ENCODE measurements at places on chromosomes 12 and 14. TPM values are rescaled to one million over a fixed set of nuclear protein-coding genes. Genes with fewer than 3 reads are reported as not detected.

Gene DEPDC4
- total RNA-seq, result 0.40 TPM

Gene BTBD7
- total RNA-seq, result 25.5 TPM

Gene RAD51B
- total RNA-seq, result 3.2 TPM

GRCh38 chr12:126667339-126667738 lies 1599.6 kb upstream of the TMEM132C start:
- DNase-seq, result no peak

- DNase-seq, result no peak
Observed at GRCh38 chr12:132720606-132721345, 10.1 kb downstream of the PGAM5 start.

DNA sequence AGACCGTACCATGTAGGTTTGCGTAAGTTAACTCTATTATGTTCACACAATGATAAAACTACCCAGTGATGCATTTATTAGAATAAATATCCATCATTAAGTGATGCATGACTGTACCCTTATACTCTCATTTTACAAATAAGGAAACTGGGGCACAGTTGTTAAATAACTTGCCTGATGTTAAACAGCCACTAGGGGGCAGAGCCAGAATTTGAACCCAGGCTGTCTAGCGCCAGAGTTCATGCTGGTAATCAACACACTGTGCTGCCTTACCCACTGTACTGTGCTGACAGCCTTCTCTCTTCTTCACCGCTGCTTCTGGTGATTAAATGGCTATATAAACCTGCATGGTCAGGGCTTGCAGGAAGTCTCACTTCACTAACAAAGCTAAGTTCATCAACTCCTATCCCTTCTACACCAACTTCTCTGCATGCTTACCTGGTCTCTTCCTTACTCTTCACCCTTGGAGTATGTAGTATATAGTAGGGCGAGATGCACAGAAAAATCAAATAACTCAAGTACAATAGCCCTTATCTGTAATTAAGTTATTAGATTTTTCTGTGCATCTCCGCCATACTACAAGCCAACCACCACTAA lies 43.6 kb upstream of the APPL2 start:
- DNase-seq, result no peak

Gene TMEM253
- total RNA-seq, result 0.20 TPM

Gene TOMM20L
- total RNA-seq, result not detected

DNA sequence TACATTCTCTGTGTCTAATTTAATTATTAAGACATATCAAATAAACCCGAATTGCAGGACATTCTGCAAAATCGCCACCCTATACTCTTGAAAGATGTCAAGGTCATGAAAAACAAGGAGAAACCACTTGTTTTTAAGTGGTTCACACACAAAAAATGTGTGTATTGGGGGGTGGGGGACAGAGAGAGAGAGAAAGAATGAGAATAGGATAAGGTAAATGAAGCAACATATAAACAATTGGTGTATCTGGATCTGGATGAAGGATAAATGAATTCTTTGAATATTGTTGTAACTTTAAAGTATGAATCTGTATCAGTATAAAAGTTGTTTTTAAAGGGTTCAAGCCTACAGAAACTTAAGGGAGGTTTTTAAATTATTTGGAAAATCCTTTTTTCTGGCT lies 72.1 kb downstream of the ARID2 start:
- no peak for DNase-seq

- no peak for DNase-seq
Observed at GRCh38 chr12:77575376-77575919, 255.2 kb upstream of the NAV3 start.

Gene DHRS7
- 34.2 TPM for total RNA-seq

Gene WSCD2
- 0.45 TPM for total RNA-seq

Gene PPHLN1
- 27.8 TPM for total RNA-seq

GRCh38 chr12:62934239-62934798 lies 631 bp downstream of the PPM1H start:
- peak; percentile 70 for DNase-seq

- no peak for DNase-seq
Observed at GRCh38 chr14:88668448-88669116, 105.7 kb downstream of the ZC3H14 start.

All from left ventricle myocardium superior (tissue), 1 donor.